ENCODE measurements at places on chromosomes 1 and 21.

- DNase-seq: no peak
Observed at GRCh38 chr1:207021876-207022596, 10.5 kb downstream of the C1orf116 start.

DNA sequence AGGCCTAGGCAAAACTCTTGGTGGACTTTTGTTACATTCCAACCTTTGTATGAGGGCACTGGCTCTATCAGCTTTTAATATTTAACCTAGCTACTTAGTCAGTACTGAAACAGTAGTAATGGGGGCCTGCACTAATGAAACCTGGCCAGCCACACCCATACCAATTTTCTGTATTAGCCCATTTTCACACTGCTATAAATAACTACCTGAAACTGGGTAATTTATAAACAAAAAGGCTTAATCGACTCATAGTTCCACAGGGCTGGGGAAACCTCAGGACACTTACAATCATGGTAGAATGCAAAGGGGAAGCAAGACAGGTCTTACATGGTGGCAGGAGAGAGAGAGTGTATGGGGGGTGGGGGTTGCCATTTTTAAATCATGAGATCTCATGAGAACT lies 245.7 kb upstream of the RGS18 start:
- no peak for DNase-seq

- DNase-seq: peak; percentile 81
Observed at GRCh38 chr1:206544562-206545257, 37.4 kb downstream of the RASSF5 start.

DNA sequence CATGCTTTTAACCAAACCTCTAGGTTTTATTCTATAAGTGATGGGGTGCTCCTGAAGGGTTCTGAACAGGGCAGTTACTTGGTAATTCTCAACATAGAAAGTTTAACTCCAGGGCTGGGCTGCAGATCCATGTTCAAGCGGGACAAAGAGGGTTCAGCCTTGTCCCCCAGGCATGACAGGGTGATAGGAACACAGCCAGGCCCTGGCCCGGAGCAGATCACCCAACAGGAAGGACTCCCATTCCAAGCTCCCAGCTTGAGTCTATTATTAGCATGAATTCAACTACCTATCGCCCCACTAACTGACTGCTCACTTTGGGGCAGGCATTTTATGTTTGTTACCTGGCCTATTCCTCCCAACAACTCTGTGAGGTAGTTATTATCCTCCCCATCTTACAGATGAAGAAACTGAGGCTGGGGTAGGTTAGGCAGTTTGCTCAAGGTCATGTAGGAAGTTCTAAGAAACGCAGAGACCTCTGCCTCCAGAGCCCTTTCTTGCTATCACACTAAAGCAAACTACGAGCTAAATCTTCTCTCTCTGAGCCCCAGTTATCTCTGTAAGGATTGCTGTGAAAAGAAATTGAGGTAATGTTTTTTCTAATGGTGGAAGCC lies 14.5 kb downstream of the ASAP3 start:
- no peak for DNase-seq

GRCh38 chr1:225748529-225748928 lies 29.1 kb upstream of the SRP9 start:
- no peak for DNase-seq

- DNase-seq: no peak
Observed at GRCh38 chr1:43536196-43536863, 5.6 kb downstream of the PTPRF start.

- DNase-seq: no peak
Observed at GRCh38 chr1:223052931-223053330, 90.1 kb downstream of the TLR5 start.

- no peak for DNase-seq
Observed at GRCh38 chr1:11054666-11055065, 5.2 kb downstream of the SRM start.

DNA sequence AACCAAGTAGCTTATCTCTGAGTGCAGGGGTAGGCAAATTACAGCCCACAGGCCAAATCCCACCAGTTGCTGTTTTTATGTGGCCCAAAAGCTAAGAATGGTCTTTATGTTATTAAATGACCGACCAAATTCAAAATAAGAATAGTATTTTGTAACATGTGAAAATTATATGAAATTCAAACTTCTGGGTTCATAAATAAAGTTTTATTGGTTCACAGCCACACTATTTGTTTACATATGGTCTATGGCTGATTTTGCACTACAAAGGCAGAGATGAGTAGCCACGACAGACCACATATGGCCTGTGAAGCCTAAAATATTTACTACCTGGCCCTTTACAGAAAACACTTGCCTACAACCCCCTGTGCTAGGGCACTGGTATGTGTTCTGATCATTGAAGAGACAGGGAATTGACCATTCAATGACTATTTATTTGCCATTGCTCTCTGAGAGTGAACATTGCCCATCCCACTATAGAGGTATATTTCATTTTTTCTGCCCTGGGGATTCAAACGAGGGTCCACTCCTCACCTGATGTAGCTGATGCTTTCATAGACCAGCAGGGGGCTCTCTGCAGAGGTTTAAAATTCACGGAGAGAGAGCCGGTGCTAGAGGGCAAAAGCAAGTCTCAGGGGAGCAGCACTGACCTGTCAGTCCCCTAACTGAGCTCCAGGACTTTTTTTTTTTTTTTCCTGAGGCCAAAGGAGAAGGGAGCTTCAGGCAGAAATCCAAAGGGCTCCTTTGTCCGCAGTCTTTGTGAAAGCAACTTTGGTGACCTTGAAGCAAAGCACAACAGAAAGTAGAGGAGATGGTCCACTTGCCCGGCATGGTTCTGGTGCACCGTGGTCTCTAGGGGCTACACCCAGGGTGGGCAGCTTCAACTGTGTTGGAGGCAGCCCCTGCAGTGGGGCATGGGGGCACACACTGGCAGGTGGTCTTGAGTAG lies 7.3 kb upstream of the GNL2 start:
- DNase-seq: peak; percentile 48

DNA sequence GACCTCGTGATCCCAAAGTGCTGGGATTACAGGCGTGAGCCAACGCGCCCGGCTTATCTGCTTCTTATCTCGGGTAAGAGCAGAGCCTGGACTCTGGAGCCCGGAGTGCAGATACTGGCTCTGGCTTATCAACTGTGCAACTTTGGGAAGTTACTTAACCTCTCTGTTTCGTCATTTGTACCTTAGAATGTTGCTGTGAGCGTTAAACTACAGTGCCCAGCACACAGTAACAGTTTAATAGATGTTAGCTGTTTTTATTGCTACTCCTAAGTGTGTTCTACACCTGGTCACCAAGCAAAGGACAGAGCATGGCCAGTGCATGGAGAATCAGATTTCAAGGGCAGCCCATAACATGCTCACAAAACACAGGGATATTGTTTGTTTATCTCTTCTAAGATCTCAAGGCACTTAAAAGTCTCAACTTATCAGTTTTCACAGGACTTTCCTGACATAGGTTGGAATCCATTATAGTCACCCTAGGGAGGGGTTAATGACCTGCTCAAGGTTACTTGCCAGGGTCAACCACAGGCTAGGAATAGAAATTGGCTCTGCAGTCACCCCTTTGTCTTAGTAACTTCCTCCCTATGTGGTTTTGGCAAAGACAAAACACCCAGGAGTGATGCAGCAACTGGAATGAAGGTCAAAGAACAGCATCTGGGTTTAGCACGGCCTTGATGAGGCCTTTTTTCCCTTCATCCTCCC lies 22.5 kb upstream of the SRP9 start:
- no peak for DNase-seq

DNA sequence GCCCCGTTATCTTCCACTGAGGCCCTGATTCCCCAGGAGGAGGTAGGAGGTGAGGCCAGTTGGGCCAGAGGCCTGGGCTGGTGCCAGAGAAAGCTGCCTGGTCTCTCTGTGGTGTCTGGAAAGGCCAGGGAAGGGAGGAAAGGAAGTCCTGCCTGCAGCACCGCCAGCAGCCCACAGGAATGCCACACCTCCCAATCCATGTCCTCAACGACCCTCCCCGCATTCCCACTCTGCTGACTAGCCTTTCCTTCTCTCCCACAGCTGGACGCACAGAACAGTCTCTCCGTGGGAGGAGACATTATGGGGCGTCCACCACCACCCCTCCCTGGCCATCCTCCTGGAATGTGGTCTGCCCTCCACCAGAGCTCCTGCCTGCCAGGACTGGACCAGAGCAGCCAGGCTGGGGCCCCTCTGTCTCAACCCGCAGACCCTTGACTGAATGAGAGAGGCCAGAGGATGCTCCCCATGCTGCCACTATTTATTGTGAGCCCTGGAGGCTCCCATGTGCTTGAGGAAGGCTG lies 18.0 kb downstream of the CSF1 start:
- no peak for DNase-seq

GRCh38 chr1:10368194-10368593 lies 30.7 kb upstream of the PGD start:
- no peak for DNase-seq

DNA sequence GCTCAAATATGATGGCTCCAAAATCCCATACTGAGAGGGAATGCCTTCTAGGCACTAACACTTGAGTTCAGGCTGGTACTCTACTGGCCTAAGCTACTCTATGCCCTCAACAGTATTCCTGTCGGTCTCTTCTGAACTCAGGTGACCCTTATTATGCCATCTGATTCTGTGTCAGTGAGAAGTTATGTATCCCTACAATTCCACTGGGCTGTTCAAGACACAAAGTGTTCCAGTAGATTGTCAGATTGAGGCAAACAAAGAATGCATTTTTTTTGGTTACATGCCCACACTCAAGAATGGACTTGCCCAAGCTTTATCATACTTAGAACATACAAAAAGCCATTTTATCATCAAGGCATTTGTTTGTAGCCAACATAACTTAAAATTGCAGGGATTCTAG lies 553.8 kb upstream of the PRMT6 start:
- DNase-seq: no peak

DNA sequence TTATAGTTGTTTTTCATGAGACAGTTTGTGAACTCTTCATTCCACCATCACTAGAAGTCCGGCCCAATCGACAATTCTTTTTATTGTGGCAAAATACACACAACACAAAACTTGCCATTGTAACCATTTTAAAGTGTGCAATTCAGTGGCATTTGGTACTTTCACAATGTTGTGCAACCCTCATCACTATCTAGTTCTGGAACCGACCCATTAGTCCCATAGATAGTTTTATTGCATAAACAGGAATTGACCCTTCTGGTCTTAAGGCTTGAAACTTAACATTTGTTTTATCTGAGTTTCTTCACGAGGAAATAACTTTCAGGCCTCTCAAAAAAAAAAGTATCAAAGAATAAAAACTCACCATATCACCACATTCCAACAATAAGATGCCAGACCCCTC lies 8.8 kb upstream of the PPIE start:
- no peak for DNase-seq

- DNase-seq: peak; percentile 57
Observed at GRCh38 chr21:38798481-38798882, 7.2 kb upstream of the ETS2 start.

GRCh38 chr1:81799939-81800694 lies 617 bp upstream of the ADGRL2 start:
- no peak for DNase-seq

DNA sequence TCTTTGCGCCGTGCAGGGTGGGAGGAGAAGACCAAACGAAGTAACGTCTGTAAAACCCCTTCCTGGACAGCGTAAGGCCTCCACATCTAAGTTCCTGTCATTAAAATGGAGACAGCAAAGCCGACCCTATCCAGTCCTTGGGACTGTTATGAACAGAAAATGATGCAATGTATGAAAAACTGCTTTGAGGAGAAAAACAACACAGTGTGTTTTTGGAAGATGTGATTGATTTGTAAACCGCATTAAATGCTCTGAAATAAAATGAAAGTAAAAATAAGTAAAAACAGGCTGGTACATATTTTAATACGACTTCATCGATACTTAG lies 827 bp upstream of the URB1 start:
- no peak for DNase-seq

DNA sequence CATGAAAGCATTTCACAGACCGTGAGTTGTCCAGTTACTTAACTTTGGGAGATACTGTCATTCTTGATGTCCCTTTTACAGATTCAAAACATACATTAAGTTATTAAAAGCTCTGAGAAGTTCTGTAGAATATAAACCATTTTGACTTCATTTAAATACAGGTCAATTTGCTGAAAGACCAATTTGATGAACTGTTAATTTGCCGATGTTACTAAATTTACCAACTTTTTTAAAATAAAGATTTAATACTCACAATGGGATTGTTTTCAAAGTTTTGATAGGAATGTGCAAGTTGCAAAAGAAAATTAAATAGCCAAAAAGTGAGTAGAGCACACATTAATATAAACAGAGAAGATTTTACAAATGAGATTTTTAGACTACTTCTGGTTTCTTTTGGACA lies 666.1 kb downstream of the SMYD3 start:
- DNase-seq: no peak

- DNase-seq: no peak
Observed at GRCh38 chr1:204145033-204145504, 6.8 kb downstream of the ETNK2 start.

- no peak for DNase-seq
Observed at GRCh38 chr21:42061986-42062235, 9.2 kb upstream of the UMODL1 start.

GRCh38 chr1:109814993-109815786 lies 51.5 kb upstream of the EPS8L3 start:
- DNase-seq: no peak

DNA sequence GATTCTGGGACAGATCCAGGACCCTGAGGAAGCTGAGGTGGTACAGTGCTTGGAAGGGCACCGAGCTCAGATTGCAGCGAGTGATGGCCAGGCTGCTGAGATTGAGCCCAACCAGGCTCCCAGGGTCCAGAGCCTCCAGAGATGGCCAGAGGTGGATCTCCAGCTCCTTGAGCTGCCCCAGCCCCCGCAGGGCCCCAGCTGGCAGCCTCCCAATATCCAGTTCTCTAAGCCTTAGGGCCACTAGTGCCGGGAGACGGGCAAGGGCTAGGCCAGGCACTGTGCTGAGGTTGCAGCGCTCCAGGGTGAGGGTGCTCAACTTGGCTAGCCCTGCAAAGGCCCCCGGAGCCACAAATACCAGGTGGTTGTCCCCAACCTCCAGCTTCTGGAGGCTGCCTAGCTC lies 3.4 kb downstream of the LINGO4 start:
- no peak for DNase-seq

GRCh38 chr1:228342627-228343190 lies 63.9 kb downstream of the TRIM11 start:
- DNase-seq: no peak

Measured in activated CD4-positive, alpha-beta T cell treated with anti-CD3 and anti-CD28 coated beads, Interleukin-10, Interleukin-2, amounts not matched to agents 100 ng/mL and 50 ng/mL, durations not matched to agents 16 hours and 8 hours (primary cell).